Omental fat pad (tissue), 4 donors: ENCODE measurements at places on chromosomes 4 and X.

DNA sequence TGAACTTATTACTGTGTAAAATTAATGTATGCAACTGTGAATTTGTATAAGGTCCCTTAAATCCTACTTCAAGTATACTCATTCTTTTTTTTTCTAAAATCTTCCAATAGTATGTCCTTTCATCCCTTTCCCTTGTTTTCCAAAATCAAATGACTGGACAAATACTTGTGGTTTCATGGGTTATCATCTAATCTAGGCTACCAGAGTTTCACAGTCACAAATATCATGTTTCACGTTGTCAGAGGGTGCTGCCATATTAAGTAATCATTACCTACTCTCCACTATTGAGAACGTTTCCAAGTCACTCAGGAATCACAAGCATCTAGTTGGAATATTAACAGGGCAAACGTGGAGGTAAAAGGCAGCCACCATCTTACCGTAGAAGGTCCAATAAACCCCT is 1235.0 kb upstream of the TENM3 start:
- no peak for DNase-seq

DNA sequence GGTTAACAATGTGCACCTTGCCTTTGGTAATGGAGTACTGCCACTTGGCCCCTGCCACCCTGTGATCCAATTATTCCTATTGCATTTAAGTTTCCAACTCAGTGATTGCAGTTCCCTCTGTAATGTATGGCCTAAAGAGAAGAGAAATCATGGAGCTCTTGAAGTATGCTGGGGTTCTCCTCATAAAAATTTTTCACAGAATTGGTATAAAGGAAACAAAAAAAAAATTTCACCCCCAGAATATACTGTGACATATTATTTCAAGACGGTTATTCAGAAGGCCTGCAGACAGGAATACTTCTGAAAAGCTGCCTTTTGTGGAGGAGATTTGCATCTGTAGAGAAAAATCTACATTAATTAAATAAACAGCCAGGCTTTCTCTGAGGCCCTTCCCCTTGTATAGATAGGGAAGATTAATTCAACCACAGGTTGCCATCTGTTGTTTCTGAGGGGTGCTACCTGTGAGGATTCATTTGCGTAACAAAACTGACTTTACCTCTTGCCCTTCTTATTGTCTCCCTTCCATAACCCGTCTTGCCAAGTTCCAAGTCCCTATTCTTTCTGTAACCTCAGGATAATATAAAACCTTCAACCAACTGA is 94.8 kb upstream of the LANCL3 start:
- no peak for DNase-seq

GRCh38 chrX:57178605-57179004 is 41.4 kb upstream of the SPIN2A start:
- DNase-seq = no peak

DNA sequence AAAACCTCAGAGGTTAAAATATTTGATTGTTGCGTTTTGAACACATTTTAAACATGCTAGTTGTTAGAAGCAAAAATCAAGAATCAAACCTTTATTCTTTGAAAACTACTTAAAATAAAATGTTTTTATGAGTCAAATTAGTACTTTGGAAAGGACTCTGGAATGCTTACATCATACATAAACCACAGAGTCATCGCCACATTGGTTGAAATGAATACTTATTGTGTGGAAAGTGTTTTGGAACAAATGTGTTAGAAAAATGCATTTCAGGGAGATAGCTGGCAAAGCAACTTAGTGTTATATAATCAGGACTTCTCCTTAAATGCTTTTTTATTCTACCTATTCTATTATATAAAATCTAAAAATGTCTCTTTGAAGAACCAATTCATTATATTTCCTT is 49.4 kb upstream of the CAMK2D start:
- DNase-seq = no peak

- no peak for DNase-seq
These were observed 19.5 kb downstream of the NAT8L start for GRCh38 chr4:2078584-2078983.

DNA sequence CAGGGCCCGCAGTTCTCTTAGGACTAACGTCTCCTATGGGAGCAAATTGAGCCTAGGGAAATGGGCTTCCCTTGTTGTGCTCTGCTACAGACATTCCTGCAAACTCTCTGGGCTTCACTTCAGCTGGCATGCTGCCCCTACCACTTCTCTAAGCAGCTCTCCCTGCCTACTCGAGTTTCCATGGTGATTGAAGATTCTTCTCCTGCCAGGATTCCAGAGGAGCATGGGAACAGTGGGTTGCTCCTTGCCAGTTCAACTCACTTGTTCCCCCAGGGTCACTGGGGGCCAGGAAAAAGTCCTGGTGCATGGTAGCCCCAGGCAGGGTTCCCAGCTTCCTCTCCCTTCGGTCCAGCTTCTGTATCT is 21.1 kb upstream of the WDR17 start:
- no peak for DNase-seq

DNA sequence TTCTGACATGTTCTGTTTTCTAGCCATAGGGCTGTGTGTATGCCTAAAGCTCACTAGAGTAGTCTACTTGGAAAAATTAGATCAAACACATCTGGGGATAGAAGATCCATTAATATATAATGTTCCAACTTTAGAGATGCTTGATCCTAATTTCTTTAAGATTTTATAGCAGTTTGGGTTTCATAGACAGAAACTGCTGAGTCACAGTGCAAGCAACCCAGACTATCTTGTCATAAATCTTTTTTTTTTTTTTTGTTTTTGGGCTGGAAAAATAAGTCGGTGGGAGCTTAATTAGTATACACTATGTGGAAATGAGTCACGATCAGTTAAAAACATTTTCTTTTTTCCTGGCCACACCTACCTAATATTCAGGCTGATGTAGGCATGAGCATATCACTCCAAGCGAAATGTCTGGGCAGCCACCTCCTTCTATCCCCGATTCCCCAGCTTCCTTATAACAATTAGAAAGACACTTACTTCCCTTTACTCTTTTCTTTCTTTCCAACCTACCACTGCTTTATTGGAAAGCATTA is 58.2 kb upstream of the CASK start:
- no peak for DNase-seq
